ENCODE measurements at places on chromosomes 13 and 19. TPM values are rescaled to one million over a fixed set of nuclear protein-coding genes. Genes with fewer than 3 reads are reported as not detected.

The CEACAM7 gene
- total RNA-seq = not detected

The ZNF418 gene
- 0.99 TPM for total RNA-seq

The SOX1 gene
- not detected for total RNA-seq

The KIR2DL3 gene
- not detected for total RNA-seq

The TTC9B gene
- total RNA-seq = 1.1 TPM

The ZNF534 gene
- total RNA-seq = not detected

The CYP2S1 gene
- 26.9 TPM for total RNA-seq
